ENCODE measurements at places on chromosomes 7 and 10.

DNA sequence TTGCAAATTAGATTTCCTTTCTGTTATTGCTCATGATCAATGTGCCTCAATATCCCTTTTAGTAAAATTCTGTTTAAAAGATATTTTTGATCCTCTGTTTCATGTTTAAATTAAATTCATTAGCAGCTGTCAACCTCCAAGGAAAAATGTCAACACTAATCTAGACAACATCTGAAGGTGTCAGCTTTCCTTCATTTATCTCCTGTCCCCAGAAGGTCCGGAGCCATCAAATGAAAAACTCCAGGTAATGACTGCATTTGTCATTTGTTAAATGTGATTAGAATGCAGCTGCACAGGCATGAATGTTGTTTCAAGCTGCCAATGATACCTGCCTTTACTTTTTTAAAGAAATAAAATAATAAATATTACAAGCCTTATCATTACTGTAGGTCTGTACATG, 463.7 kb upstream of the SEMA3A start:
- DNase-seq, result no peak

DNA sequence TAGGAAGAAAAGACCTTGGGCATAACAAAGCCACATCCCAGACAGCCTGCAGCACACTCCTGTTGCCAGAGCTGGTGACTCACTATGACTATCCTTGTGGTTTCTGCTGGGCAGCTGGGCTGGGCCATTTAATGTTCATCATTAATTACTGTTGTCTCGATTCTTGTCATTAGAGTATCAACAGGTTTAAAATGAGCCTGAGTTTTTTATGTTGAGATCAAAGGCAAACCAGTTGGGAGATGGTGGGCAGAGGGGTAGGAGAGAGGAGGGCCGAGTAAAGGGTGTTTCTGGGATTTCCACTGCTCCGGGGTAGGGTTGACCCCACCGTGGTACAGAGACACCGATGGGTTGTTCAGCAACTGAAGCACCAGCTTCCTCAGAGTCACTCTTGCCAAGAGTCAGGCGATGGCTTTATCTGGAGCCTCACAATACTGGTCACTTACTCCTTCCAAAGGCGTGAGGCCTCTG, 128.7 kb upstream of the LYZL1 start:
- DNase-seq, result no peak

- DNase-seq, result peak; percentile 61
Measured at GRCh38 chr10:48523820-48524758, 80.8 kb downstream of the ARHGAP22 start.

DNA sequence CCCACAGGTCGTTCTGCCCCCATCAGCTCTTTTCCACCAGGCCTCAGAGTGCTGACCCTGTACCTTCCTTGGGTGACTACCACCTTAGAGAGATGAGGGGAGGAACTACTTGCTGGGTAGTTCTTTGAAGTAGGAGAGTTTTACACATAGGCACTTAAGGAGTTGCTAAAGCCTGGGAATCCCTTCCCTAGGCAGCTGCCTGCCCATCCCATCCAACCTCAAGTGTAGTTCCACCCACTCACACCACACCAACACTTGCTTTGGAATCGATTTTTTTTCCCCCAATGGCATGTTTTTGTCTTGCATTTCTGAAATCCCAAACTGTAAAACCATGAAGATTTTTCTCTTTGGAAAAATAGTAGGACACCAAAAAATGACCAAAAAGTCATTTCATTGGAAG, 47.7 kb downstream of the FBXW4 start:
- DNase-seq, result no peak

GRCh38 chr10:121405096-121405495, 193.1 kb downstream of the FGFR2 start:
- no peak for DNase-seq

- DNase-seq, result no peak
Measured at GRCh38 chr7:505171-505570, 14.5 kb downstream of the PDGFA start.

GRCh38 chr7:97025983-97026714, 1.5 kb upstream of the DLX5 start:
- DNase-seq, result no peak

DNA sequence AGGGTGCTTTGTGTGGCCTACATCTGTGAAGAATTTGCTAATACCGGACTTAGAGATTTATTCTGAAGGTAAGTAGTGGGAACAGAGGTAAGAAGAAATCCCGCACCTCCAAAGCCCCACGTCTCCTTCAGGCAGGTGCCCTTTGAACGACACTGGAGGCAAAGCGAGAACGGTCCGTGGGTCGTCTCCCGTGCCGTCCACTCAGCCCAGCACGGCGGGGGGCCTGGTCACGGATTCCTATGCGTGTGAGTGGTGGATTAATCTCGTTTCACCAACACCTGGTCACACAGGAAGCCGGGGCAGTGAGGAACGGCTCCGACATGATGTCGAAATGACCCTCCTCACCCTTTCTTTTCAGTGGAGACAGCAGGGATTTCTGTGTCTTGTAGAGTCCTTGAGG, 21.0 kb upstream of the ZFAND2A start:
- DNase-seq, result no peak

DNA sequence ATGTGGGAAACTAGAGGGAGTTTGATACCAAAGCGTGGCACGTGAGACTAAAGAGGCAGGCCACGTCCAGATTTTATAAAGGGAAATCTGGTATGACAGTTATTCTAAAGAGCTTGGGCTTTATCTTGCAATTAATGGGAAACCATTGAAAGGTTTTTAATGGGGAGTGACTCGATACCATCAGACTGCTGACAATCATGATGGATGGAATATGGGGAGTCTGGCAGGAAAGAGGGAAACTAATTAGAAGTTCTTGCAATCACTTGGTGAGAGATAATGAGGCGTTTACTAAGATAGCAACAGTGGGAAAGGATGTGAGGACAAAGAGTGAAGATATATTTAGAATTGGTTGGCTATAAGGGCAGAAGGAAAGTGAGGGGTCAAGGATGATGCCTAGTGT, 94.0 kb downstream of the MBL2 start:
- no peak for DNase-seq

- DNase-seq, result no peak
Measured at GRCh38 chr10:63171255-63171855, 38.2 kb downstream of the NRBF2 start.

All from inflammatory macrophage treated with lipopolysaccharide for 4 hours (primary cell).